Substantia nigra (tissue), 51 donors: ENCODE measurements at places on chromosomes 7 and 10.

DNA sequence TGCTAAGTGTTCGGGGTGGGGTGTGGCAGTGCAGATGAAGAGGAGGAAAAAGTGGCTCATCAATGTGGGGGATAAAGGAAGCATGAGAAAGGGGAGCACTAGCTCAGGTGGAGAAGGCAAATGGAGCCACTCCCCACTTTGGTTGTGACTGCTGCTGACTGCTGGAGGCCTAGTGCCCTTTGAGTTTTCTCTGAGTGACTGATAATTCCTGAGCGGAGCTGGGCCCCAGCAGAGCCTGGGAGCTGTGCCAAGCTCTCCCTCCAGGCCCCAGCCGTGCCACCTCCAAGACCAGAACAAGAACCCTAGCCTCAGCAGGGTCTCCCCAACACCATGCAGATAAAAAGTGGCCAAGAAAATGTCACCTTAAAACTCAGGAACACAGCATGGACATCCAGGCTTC, 9.7 kb upstream of the RASSF4 start:
- DNase-seq = no peak

GRCh38 chr10:127972751-127973357, 66.0 kb downstream of the PTPRE start:
- no peak for DNase-seq

- DNase-seq = no peak
Measured at GRCh38 chr10:121583258-121583657, 15.0 kb downstream of the FGFR2 start.

GRCh38 chr10:114600057-114600456, 58.0 kb downstream of the ABLIM1 start:
- DNase-seq = no peak

GRCh38 chr10:34904191-34904590, 89.1 kb upstream of the PARD3 start:
- no peak for DNase-seq

- DNase-seq = no peak
Measured at GRCh38 chr7:118872568-118872967, 648.1 kb downstream of the ANKRD7 start.

GRCh38 chr7:55481155-55481554, 91.1 kb downstream of the VOPP1 start:
- no peak for DNase-seq

- DNase-seq = no peak
Measured at GRCh38 chr7:156156734-156157408, 344.6 kb upstream of the SHH start.

GRCh38 chr7:6159524-6160031, 112.8 kb downstream of the CYTH3 start:
- DNase-seq = no peak

DNA sequence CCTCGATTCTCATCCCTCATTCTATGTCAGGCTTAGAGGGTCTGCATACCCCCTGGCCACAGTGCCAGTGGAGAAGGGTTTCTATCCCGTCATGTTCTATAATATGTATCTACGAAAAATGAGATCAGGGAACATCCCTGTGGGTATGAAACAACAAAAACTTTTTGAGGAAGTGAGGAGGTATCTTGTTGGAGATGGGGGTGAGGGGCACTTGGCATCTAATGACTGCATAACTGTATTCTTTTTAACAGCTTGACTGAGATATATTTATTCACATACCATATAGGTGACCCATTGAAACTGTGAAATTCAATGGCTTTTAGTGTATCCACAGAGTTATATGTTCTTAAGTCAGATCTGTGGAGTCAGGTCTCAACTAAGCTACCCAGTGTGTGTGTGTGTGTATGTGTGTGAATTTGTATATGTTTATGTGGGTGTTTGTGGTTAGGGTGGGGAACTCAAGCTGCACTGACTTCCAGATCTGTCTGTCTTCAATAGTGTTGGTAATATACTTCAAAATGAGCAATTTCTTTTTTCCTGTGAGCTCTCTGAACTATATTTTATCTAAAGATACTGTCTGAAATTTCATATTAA, 528.9 kb downstream of the CNTNAP2 start:
- no peak for DNase-seq

DNA sequence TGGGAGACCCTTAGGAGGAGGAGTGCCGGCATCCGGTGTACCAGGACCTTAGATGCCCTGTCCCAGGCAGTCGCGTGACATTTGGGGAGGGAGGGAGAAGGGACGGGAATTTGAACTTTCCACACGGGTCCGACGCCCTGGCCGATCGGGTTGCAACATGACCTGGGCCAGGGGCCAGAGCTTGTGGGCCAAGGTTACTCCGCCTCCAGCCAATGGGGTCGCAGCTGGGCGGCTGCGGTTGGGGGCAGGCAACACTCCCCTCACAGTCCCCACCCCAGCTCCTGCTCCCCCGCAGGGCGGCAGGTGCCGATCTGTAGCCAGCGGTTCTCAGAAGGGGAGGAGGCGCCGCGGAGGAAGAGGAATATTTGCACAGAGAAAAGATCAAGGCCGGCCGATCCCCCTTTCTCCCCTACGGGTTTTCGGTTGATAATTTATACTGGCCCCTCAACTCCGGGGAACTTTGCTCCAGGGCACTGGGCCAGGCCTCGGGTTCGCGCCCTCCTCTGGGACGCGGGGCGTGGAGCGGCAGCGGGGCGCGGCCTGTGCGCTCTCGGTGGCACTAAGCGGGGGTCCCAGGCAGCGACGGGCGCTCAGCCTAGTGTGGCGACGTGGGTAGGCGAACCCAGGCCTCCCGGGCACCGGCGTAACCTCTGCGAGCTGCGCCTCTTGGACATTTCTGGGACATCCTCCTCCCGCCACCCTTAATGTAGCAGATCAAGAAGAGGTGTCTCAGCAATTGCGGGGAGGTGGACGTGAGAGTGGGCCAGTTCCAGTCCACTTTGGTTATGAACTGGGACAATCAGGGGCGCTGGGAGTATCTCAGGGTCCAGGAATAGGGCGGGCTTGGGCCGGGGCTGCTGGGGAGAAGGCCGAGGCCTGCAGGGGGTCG, 1.2 kb downstream of the MLXIPL start:
- no peak for DNase-seq

- DNase-seq = no peak
Measured at GRCh38 chr7:138125598-138126111, 49.4 kb downstream of the AKR1D1 start.

DNA sequence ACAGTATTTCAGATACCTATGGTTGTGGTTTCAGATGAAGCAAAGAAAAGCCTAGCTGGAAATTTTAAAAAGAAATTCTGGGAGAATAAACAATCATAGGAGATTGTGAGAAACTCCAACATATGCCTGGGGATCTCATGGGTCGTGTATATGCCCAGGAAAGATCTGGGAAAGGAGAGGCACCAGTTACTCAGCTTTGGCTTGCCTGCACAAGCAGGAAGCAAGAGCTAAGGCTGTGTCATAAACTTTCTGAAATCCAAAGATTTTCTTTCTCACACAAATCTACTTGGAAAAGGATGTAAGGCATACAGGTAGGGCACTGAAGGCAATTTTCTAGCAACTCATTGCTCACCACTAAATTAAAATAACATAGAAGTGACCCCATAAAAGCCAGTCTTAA, 373.6 kb downstream of the CDC14C start:
- DNase-seq = no peak

DNA sequence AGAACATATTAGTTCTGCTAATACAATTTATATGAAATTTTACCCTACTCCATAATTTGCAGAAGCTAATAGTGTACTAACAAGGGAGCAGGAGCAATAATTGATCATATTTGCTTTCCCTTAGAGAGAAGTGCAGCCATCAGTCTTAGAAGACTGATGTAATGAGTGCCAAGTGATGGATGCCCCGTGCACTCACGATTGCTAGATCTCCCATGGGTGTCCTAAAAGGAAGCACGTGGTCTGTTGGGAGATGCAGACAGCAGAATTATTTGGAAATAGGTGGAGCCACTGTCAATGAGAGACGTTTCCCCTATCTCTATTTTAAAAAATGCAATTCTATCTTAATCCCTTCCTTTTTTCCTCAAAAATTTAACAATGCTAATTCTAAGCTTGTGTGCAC, 772.2 kb upstream of the C7orf33 start:
- no peak for DNase-seq

DNA sequence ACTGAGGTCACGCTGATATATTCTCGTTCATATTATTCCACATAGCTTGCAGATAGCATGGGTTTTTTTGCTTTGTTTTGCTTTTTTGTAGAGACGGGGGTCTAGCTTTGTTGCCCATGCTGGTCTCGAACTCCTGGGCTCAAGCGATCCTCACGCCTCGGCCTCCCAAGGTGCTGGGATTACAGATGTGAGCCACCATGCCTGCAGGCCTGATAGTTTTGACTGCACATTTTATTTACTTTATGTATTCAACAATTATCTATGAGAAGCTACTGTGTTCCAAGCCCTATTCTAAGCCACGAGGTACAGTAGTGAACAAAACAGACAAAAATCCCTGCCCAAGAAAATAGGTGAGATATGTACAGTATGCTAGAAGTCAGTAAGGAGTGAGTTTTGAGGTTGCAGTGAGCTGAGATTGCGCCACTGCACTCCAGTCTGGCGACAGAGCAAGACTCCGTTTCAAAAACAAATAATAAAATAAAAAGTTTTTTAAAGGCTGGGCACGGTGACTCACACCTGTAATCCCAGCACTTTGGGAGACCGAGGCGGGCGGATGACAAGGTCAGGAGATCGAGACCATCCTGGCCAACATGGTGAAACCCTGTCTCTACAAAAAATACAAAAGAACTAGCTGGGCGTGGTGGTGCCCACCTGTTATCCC, 1.3 kb upstream of the YWHAG start:
- DNase-seq = no peak

GRCh38 chr7:30302656-30303311, 18.4 kb downstream of the ZNRF2 start:
- DNase-seq = no peak

- DNase-seq = no peak
Measured at GRCh38 chr7:20932785-20933527, 146.3 kb upstream of the SP8 start.

GRCh38 chr7:44083796-44084195, 1.5 kb upstream of the POLM start:
- no peak for DNase-seq

DNA sequence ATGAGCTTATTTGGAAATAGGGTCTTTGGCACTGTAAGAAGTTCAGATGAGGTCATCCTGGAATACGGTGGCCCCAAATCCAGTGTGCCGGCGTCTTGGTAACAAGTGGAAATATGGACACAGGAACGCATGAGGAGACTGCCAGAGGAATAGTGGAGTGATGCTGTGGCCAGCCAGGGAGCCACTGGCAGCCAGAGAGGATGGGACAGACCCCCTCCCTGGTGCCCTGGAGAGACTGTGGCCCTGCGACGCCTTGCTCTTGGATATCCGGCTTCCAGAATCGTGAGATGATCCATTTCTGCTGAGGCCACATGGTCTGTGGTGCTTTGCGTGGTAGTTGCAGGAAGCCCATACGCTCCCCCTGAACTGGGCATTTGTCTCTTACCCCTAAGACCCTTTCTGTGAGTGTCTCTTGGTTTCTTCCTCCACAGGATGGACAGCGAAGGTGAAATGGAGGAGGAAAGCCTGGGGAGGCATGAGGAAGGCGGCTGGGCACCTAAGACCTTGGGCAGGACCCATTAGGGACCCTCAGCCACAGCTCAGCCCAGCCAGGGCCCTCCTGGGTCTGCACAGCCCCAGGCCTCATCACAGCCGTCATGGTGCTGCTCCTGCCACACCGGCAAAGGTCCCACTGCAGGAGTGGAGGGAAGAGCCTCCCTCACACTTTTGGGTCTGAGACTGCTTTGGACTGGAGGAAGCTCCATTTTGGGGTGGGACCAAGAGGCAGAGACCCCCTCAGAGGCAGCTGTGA, 53.6 kb downstream of the INSIG1 start:
- no peak for DNase-seq
